ENCODE measurements at places on chromosomes 2 and 18.
A peak's percentile ranks its signal among the peaks of the same experiment; 100 is the strongest.

- DNase-seq: no peak
Measured at GRCh38 chr2:166932032-166932431, 43.8 kb downstream of the XIRP2 start.

DNA sequence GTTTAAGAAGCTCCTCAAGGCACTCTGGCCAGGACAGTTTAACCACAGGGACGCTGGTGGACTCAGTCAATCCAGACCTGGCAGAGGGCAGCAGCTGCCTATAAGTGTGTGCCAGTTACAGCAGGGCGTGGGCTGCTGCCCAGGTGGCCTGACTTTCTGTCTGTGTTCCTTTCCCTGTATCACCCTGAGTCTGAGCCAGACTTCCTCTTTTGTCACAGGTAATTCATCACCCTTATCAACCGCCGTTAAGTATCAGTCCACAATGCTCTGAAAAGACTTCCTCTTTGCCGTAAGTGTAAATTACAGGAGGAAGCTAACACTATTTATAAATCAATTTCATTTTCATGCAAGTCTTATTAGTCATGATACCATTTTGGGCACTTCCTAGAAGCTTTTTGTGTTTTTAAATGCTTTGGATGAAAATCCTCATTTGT is 7.0 kb downstream of the LPIN1 start:
- peak; percentile 95 for DNase-seq

DNA sequence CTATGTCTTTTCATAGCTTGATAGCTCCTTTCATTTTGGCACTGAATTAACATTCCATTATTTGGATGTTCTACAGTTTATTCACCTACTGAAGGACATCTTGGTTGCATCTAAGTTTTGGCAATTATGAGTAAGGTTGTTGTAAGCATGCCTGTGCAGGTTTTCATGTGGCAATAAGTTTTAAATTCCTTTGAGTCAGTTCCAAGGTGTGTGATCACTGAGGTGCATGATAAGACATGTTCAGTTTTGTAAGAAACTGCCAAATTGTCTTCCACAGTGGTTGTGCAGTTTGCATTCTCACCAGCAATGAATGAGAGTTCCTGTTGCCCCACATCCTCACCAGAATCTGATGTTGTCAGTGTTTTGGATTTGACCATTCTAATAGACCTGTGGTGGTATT is 24.2 kb downstream of the XDH start:
- DNase-seq: no peak

DNA sequence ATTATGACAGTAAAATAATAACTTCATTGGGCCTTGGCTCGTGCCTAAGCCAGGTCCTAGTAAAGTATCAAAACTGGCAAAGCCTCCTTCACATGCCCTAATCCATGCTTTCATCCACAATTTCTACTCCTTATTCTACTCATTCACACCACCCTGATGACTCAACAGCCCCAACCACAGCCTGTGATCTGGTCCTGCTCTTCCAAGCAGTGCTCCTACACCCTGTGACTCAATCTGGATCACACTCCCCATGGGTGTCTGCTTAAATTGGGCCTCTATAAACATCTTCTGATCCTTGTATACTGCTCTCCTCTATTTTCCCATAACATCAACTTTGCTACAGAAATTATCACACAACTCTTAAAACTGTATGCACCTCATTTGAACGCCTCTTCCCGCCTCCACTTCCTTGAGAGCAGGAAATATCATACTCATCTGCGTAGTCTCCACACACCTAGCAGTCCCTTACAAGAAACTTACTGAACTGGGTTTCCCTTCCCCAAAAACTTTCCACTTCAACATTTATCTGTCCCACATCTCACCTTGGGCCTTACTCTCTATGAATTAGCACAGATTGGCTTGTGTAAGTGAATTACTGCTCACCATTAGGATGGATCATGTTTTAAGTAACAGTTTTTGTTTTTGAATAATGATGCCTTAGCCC is 15.9 kb downstream of the GTF3C3 start:
- DNase-seq: no peak

- DNase-seq: no peak
Measured at GRCh38 chr2:130852521-130853115, 15.9 kb downstream of the ARHGEF4 start.

DNA sequence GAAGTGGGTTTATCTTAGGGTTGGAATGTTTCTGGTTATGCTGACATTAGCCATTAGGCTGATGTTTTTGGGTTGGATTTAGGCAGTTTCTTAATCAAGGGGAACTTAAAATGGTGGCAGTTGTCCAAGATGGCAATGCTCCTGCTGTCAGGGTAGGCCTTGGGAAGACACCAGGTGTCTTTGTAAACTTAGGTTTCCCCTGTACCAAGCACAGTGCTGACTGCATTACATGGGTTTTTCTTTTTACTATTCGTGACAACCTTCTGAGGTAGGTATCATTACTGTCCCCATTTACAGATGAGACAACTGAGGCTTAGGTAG is 528 bp upstream of the ATG16L1 start:
- no peak for DNase-seq

Data from NCI-H2081 treated with DMSO at 0.1 percent for 48 hours (cell line).